Psoas muscle (tissue), 8 donors: ENCODE measurements at places on chromosomes 16 and 17.
A peak's percentile ranks its signal among the peaks of the same experiment; 100 is the strongest.

- peak; percentile 73 for DNase-seq
Observed at GRCh38 chr17:3835410-3836229, 10.4 kb downstream of the NCBP3 start.

- no peak for DNase-seq
Observed at GRCh38 chr16:30407804-30408534, 563 bp downstream of the ZNF771 start.

DNA sequence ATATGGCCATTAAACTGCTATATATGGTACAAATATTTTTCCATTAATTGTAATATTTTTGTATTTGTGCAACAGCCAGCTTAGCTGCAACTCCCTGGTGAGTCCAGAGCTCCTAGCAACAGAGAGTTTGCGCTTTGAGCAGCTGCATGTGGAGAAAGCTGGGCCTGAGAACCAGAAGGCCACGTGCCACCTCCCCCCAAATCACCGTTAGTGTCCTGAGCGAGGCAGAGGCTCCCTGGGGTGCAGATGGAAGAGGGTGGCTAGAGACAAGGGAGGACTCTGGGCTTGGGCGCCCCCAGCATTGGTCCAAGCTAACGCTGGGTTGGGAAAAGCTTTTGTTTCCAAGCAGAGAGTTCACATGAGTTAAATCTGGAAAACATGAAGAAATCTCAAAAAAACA is 41.6 kb downstream of the HSBP1 start:
- peak; percentile 77 for DNase-seq

DNA sequence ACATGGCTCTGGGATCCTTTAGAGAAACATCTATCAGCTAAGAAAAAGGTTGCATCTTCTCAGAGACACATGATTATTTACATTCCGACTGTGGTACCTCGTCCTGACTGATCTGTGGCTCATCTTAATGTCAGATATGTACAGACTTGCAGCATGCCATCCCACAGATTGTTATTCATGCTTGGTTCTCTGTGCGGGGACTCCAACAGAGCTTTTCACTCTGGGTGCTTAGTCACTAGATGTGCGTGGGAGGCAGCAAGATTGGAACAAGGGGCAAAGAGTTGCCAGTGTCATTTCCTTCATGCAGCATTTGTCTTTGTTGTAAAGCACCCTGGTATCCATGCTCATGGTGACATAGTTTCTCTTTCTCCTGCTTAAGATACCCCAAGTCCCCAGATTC is 179.1 kb upstream of the CACNG5 start:
- DNase-seq = no peak

DNA sequence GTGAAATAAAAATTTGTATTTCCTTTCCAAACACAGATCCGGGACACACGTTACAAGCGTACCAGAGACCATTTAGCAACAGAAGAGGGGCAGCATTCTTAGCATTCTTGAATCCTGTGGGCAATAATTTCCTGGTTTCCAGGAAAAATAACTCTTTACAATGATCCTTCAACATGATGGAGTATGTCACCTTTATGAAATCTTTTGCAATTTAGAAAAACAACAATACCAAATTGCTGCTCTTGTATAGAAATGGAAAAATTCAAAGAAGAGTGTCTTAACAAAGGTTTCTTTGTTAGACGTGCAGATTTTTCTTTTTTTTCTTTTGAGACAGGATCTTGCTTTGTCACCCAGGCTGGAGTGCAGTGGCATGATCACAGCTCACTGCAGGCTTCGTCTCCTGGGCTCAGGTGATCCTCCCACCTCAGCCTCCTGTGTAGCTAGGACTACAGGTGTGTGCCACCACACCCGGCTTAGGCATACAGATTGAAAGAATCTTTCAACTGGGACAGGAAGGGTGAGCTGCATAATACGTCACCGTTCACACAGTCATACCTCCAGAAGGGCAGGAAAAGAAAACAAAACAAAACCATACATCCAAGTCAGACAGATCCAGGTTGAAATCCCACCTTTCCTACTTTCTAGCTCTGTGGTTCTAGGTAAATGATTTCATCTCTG is 10.8 kb upstream of the GCSH start:
- no peak for DNase-seq

GRCh38 chr16:53131363-53132071 is 76.7 kb downstream of the CHD9 start:
- DNase-seq = peak; percentile 74

DNA sequence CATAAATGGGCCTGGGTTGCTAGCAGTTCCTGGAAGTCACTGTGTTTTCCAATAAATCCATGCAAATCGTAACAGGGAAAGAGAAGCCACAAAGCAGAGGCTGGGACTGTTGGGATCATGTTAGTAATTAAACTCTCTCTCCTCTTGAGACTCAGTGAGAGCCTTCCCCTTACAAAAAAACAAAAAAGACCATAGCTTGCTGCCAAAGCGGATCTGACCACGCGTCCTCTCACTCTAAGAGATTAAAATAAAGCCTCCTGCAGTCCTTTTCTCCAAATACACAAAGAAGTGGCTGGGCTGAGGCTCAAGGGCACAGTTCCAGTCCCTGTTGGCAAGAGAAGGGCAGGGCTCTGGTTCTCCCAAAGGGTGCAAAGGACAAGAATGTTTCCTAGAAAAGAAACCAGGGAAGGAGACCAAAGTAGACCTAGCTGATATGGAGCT is 38.5 kb downstream of the PIGL start:
- DNase-seq = peak; percentile 54

GRCh38 chr17:32311028-32311536 is 30.9 kb downstream of the C17orf75 start:
- no peak for DNase-seq

DNA sequence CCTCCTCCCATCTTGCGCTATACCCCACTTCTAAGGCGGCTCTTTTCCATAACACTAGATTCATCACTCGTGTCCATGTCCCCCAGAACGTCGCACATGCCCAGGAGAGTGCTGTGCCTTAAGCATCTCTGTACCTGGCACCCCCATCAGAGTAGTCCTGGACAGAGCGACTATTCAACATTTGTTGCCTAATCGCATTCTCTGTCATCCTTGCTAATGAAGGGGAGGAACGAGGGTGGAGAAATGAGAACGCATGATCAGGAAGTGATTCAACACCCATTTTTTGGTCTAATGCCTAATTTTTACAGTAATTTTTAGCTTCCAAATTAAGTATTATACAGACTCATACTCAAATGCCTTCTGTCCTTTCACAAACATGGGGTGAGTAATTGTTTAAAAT is 53.2 kb downstream of the SLC39A11 start:
- no peak for DNase-seq

GRCh38 chr16:85062845-85063244 is 35.2 kb downstream of the KIAA0513 start:
- no peak for DNase-seq

- no peak for DNase-seq
Observed at GRCh38 chr17:29140631-29141513, 39.3 kb downstream of the MYO18A start.

GRCh38 chr17:1100382-1100781 is 79.4 kb downstream of the ABR start:
- no peak for DNase-seq

- DNase-seq = peak; percentile 25
Observed at GRCh38 chr17:55895112-55895759, 144.4 kb downstream of the PCTP start.

DNA sequence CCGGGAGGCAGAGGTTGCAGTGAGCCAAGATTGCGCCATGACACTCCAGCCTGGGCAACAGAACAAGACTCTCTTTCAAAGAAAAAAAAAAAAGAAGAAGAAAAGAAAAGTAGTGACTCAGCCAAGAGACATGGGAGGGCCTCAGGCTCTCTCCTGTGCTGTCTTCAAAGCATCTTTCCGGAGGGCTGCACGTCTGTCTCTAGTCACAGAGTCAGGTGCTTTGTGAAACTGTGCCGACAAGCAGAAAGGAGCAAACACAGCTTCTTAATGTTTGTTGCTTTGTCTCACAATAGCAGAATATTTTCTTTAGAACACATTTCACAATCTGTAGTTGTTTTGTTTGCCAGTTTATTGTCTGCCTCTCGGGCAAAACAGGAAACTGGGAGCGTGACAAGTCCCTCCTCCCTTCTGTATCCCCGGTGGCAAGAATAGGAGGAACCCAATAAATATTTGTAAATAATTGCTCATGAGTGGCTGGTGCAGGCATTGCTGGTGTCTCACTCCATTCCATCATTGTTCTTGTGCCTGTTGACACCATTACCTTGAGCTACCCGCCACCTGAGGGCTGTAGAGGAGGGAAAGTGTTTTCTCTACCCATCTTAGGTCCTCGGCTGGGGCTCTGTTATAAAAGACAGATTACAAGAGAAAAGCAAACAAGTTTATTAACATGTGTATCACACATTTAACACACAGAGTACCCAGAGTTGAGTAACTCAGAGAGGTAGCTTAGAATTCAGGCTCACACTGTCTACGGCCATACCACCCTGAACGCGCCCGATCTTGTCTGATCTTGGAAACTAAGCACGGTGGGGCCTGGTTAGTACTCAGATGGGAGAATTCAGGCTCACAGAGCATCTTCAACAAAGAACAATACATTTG is 5.5 kb downstream of the GAST start:
- no peak for DNase-seq

DNA sequence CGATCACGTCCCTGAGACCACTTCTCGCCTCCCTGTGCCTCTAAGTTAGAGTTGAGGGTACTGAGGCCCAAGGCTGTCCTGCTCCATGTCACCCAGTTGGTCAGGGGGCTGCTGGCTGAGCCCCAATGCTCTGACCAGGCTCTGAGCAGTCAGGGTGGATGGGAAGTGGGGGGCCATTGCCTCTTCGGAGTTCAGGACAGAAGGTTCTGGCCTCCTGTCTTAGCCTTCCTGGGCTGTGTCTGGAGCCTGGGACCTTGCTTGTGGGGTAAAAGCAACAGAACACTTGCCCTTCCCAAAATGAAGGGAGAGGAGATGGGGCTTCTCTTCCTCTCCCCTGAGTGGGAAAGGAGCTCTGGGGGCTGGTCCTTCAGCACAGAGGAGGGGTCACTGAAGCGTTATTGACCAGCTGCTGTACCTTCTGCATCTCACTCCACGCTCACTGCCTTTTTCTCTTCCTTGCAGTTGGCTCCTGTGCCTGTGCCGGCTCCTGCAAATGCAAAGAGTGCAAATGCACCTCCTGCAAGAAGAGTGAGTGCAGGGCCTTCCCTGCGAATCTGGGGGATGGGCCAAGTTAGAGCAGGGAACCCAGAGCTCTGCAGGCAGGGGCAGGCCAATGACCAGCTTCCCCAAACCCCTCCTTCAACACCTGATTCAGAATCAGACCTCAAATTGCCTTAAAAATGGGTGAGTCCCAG is 580 bp downstream of the MT1X start:
- DNase-seq = no peak

DNA sequence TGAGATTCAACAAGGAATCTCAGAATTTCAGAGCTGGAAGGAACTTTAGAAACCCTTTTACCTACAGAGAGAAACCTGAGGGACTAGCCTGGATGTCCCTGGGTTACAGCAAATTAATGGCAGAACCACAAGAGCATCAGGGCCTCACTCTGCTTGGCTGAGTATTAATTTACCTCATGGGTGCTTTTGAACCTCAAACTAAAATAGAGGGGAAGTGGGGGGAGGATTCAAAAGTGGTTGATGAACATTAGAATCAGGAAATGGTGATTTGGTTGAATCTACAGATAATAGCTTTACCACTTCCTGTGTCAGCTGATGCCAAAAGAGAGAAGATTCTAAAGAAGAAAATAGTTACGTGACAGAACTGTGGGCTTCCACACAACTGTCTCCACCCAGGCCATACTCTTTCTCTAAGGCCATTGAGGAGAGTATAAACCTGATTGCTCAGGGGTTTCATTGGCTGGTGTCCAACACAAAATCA is 11.3 kb upstream of the SKAP1 start:
- no peak for DNase-seq

DNA sequence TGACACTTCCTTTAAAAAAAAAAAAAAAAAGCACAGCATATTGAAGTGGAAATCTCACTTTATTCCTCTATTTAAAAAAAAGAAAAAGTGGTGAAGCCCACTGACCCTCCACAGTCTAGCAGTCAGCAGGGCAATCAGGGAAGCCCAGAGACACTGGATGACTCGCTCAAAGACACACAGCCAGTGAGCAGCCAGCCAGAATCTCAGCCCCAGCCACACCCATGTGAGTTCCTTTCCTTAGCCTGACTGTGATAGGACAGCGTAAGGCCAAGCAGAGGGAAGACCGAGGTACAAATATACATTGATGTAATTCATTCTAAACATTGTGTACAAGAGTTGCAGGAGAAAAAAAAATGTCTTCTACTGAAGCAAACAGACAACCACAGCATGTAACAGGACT is 22.5 kb downstream of the XPO6 start:
- DNase-seq = no peak

DNA sequence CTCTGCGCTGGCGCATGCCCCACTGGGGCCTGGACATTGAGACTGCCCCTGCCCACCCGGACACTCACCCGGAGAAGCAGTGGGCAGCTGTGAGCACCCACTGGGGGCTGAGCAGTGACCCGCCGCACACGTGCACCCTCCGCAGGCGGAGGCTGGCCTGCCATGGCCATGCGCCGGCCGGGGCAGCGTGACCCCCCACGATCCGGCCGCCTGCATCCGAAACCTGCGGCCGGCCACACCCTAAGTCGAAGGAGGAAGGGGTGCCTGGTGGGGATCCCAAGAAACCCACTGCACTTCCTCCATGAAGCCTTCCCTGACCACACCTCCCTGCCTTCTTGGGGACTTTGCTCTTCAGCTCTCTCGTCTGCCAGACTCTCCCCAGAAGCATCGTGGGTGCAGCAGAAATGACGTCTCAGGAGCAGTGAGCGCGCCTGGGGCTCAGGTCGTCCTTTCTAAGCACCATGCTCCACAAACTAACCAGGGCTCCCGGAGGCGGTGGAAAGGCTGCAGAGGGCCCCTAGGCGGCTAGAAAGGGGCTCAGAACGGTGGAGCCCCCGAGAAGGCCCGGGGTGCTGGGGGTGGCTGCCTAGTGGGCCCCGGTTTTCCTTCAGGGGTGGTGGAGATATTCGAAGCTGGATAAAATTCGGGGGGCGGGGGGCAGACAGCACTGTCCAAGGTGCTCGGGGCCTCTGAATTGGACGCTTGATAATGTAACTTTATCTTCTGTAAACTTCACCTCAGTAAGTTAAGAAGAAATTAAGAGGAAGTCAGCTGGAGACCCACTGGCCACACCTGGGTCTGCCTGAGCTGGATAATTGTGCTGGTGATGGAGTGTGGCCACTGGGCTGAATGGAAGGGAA is 1.5 kb downstream of the TPSG1 start:
- peak; percentile 39 for DNase-seq
